ENCODE measurements at places on chromosomes 16 and 17.

DNA sequence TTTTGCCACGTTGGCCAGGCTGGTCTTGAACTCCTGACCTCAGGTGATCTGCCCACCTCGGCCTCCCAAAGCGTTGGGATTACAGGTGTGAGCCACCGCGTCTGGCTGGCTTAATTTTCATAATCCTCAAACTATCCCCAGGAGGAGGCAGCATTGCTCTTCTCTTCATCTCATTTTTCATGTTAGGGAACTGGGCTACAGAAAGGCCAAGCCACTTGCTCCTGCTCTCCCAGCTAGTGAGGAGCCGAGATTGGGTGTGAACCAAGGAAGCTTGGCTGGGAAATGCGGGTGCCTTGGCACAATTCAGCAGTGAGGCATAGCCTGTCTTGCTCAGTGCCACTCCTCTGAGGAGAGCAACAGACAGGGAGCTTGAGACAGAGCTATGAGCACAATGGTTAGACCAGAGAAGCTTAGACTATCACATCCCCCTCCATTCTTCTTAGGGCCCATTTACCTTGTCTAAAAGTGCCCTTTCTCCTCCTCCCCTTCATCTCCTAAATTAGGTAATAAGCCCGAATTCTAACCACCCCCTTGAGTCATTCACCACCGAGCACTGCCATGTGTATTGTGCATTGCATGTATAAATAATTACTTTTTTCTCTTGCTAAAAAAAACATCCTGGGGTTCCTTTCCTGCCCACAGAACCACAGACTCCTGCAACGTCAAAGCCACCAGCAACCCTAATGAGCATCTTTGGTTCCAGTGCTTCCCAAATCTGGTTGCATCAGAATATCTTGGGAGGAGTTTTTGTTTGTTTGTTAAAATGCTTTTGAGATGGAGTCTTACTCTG is 20.0 kb upstream of the KIF19 start:
- peak; percentile 31 for DNase-seq

DNA sequence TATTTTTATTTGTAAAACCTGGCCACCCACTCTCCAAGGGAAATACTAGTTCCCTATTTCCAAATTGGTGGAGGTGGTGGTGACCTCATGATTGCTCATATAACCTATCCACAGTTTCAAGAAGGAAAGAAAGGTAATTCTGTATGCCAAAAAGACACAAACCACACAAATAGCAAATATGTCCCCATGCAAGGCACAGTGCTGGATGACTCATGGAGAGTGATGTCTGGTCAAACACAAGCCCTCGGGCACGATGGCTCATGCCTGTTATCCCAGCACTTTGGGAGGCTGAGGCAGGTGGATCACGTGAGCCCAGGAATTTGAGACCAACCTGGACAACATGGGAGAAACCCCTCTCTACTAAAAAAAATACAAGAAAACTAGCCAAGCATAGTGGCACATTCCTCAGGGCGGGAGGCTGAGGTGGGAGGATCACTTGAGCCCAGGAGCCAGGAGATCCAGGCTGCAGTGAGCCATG is 64.2 kb downstream of the GNA13 start:
- DNase-seq = no peak

DNA sequence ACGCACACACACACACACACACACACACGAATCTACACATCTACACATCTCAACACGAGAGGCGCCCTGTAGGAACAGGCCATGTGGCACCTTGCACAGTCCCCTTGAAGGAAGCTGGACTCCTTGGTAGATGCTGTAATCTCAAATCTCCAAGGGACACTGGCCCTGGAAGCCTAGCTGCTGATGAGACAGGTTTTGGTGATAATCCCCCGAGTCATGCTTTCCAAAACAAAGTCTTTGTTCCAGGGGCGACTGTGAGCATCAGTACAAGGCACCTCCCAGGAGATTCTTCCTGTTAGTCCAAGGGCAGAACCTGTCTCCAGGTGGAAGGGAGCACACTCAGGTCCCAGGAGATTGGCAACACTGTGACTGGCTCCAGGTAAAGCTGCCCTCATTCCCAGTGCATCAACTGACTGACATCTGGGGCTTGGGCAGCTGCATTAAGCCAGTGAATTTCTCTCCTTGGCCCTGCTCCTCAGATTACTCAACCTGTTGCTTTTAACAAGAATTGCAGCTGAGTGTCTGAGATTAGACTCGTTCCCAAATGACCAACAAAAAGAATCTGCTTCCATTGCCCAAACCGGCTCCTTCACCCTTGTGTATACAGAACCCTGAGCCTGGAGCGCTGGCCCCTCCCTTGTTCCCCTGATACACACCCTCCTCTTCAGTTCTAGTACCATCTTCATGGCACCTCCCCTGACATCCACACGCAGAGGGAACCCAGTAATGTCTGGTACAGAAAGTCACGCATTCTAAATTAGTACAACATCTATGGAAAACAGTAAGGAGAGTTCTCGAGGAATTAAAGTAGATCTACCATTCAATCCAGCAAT is 13.9 kb upstream of the TNRC6C start:
- DNase-seq = no peak

- no peak for DNase-seq
These were observed 12.0 kb upstream of the BCAS3 start for GRCh38 chr17:60665602-60666001.

GRCh38 chr17:77834170-77835115 is 124.1 kb upstream of the TNRC6C start:
- DNase-seq = peak; percentile 39

GRCh38 chr17:38511150-38512108 is 83.2 kb downstream of the ARHGAP23 start:
- DNase-seq = no peak
